ENCODE measurements at places on chromosomes 4 and X. TPM values are rescaled to one million over a fixed set of nuclear protein-coding genes. Genes with fewer than 3 reads are reported as not detected.

Gene MAGEC1
- total RNA-seq = not detected

Gene GAGE2A
- not detected for total RNA-seq

Gene EDA
- 15.2 TPM for total RNA-seq

Gene NAP1L2
- 57.0 TPM for total RNA-seq

Gene BTK
- total RNA-seq = 4.1 TPM

Gene MAGEB1
- not detected for total RNA-seq

Gene WAS
- total RNA-seq = 4.3 TPM

Gene XK
- 2.6 TPM for total RNA-seq

Gene ENPP6
- total RNA-seq = 53.3 TPM

Gene SSX2
- total RNA-seq = not detected

Gene FREM3
- total RNA-seq = 3.0 TPM

Gene KLHL4
- total RNA-seq = 11.5 TPM

Gene P2RY4
- 0.06 TPM for total RNA-seq

Gene SLC10A7
- 18.7 TPM for total RNA-seq

Gene DIPK2B
- 9.3 TPM for total RNA-seq

Gene KLHL13
- total RNA-seq = 34.7 TPM

Data from spinal cord (tissue), 10 donors.